Kidney (tissue), 22 donors: ENCODE measurements at places on chromosomes 11 and 22.
A peak's percentile ranks its signal among the peaks of the same experiment; 100 is the strongest.

GRCh38 chr11:119115484-119116234 is 5.7 kb upstream of the HINFP start:
- peak; percentile 81 for DNase-seq

DNA sequence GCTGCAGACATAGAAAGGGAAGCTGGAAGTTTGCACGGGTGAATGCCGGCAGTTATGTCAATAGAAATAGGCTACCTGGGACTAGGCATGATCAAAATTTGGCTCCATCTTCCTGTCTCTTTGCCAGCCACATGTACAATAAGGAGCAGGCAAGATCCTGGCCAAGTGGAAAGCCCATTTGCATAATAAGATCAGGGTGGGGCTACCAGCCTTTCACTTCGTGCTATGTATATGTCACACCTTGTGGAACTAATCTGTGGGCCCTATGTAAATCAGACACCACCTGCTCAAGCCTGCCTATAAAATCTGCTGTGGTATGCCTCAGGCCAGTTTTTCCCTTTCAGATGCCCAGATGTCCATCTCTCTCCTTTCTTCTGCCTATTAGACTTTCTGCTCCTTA is 79.3 kb upstream of the DRD2 start:
- no peak for DNase-seq

DNA sequence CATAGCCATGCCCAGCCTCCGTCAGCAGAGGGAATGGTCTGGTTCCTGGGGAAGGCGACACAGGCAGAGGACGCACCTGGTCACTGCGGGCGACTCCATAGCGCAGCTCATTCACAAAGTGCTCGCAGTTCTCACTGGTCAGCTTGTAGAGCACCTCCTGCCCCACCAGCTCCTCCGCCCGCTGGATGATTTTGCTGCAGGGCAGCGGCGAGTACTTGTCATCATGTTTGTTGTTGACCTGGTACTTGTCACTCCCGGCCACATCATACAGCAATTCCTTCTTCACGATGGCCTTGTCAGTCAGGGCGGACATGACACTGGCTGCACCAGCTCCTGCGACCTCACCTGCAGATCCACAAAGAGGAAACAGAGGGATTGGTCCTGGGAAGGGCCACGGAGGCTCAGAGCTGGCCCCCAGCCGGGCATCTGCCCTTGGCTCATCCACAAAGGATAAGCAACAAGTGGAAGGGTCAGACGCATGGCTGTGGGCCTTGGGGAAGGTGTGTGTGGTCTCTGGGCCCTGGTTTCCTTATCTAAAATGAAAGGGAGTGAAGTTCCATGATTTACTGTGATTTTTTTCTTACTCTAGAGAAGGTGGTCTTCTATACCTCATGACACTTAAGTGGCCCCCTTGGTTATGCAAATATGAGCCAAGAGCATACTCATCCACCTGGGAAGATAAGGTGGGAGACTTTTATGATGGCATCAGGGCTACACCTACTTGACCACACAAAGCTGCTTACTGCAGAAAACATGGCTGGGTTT is 24.0 kb downstream of the PLAAT3 start:
- DNase-seq, result no peak

GRCh38 chr11:46330563-46331281 is 16.5 kb upstream of the DGKZ start:
- peak; percentile 71 for DNase-seq

DNA sequence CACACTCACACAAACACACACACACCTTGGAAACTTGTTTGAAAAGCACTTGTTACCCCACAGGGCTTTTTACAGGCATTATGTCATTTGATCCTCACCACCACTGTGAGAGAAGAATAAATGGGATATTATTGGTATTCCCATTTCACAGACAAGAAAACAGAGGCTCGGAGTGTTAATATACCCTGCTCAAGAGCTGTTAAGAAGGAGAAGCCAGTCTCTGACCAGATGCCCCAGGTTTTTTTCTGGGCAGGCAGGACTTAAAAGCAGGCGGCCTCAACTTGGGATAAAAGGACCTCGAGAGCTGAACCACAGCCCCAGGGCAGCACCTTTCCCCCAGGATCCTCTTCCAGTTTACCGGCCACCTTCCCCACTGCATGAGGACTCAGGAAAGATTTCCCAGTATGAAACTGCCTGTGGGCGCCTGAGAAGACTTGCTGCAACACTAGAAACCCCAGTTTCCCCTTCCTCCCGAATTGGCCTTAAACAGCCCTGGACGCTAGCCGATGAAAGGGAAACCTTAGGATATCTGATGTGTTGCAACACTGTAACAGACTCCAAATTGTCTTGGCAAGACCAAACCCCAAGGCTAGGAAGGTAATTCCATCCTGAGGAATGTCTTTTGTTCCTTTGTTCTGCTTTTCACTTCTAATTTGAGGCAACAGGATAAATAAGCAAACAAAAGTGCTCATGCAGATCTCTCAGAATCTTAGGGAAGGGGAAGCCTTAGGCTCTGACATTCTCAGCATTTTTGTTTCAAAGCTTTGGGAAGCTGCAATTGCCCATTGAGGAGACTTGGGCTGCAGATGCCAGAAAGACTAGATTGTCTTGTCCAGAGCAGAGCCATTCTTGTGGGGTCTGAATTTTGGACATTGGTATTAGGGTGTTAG is 173.5 kb downstream of the TRIM29 start:
- DNase-seq, result peak; percentile 18

GRCh38 chr11:61628662-61628970 is 47.7 kb upstream of the SYT7 start:
- no peak for DNase-seq

DNA sequence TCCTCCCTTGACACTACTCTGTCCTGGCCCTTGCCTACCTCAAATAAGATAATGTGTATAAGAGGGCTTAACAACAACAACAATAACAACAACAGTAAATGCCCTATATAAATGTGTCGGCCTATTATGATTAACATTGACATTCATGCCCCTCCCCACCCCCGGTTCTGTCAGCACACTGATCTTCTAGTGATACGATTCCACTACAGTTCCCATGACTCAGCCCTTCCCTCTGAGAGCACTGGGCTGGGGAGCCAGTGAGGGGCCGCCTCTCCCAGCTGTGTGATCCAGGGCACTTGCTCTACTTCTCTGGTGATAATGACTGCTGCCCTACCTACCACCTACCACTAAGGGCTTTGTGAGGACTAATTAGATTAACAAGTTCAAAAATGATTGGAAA is 92.2 kb upstream of the PHOX2A start:
- DNase-seq, result no peak

DNA sequence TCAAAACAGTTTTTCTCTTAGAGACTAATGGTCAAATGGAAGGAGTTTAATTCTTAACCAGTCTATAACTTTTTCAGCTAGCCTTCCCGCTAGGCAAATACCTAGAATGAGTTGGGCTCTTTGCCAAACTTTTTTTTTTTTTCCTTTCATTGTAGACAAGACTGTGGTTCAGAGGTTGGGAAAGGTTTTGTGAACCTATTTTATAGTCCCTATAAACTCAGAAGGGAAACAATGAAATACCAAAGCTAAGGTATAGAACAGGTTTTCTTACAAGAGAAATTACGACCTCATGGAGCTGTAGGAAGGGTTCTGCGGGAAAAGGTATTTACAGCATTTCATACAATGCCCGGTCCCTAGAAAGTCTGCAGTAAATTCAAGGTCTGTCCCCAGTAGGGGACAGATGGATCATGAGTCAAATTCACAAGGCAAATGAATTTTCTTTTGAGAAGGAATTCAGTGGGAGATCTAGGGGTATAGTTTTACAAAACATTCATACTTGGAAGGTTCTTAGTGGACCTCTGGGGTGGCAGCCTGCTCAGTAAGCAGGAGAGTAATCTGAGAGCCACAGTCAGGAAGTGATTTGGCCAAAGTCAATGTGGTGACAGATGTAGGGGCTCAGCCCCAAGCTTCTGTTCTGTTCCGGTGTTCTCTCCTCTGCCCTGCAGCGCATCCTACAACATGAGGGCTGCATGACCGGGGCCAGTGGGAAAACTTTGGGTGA is 146.8 kb downstream of the DBX1 start:
- DNase-seq, result peak; percentile 64

DNA sequence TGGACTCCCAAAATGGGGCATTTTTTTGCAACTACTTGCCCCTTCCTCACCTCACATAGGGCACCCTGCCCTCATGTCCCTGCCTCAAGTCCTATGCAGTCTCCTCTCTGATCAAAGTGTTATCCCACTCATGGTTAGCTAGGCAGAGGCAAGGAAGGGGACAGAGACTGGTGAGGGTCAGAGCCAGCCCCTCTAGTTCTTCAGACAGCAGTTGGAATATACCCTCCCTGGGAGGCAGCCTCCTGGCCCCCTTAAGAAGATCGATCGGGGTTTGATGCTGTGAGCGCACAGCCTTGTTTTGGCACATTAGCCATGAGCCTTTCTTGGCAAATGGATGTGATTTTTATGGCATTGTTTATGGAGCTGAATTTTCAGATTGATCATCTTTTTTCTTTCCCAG is 436.9 kb downstream of the BUD13 start:
- no peak for DNase-seq

DNA sequence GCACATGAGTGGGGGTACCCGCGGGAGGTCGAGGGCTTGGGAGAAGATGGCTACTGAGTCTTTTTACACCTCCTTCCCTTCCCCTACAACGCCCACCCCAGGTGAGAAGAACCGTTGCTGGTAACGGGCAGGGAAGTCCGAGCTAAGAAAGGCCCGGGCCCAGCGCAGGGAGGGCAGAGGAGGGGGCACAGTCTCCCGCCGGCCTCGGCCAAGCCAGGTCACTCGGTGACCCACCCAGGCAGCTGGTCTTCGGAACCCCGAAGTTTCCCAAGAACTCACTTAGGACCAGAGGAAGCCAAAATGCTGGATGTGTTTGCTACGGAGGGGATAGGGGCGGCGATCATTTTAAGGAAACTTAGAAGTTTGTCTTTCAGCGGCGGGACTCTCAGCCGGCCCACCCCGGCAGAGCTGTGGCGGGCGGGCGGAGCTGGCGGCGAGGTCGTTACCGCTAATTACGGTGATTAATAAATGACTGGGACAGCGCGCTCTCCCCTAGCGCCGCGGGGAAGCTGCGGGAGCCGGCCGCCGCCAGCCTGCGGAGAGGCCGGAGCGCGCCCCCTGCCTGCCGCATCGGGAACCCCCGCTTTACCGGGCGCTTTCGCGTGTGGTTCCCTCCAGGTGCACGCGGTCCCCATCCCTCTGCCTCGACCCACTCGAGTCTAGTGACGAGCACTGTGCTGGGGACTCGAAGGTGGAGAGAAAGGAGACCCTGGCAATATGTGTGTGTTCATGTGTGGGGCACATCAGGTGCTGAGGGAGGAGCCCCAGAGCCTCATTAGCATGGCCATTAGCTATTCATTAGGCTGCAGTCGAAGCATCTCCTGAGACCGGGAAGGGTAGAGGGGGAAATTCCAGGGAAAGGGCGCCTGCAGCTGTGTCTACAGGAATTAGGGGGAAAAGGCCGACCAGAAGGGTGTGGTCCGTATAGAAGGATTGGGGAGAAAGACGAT is 945 bp downstream of the ROBO3 start:
- DNase-seq, result peak; percentile 44

GRCh38 chr22:37534445-37534844 is 15.2 kb upstream of the CARD10 start:
- no peak for DNase-seq

DNA sequence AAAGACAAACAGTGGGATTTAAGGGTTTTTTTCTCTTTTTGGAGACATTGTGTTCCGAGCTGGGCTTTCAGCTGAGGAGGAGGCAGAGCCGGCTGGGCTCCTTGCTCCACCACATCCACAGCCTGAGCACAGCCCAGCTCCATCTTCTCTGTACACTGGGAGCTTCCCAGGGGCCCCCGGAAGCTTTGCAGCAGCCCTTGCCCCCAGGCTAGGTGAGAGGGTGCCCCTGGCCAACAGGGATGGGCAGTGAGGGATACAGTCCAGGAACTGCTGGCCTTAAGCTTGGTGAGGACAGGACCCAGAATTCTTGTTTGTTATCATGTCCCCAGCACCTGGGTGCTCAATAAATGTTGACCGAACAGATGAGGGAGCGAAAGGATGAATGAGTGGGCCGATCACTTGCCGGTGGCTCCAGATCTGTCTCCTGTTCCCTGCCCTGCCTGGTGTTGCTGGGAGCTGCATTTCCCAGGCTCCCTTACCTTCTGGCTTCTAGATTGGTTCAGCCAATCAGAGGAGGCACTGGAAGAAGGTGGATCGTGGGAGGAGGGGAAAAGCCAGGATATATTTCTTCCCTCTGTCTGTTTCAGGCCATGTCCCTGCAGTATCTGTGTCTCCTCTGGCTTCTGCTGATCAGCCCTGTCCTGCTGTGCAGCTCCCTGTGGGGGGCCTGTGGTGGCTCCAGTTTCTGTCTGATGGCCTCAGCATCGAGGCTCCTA is 26.5 kb upstream of the NECTIN1 start:
- no peak for DNase-seq

GRCh38 chr22:30326706-30327362 is at the start of gene TBC1D10A:
Gene TBC1D10A (minus strand): TSS chr22:30326941. CDS start chr22:30326881, 60 bp downstream.
- peak; percentile 97 for DNase-seq

DNA sequence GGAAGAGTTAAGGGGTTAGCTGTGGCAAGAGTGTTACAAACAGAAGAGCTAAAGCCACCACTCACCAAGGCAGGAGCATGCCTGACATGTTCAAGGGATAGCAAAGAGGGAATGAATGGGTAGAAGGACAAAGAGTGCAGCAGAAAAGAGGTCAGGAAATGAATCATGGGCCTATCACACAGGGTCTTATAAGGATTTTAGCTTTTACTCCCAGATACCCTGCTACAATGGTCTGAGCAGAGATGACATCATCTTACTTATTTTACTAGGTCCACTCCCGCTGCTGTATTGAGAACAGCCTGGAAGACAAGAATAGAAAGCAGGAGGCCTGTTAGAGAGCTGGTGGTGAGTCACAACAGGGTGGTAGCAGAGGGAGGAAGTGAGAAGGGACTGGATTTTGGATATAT is 9.8 kb downstream of the TRAF6 start:
- DNase-seq, result no peak

- DNase-seq, result no peak
These were observed 47.5 kb downstream of the FAM181B start for GRCh38 chr11:82686211-82686610.

DNA sequence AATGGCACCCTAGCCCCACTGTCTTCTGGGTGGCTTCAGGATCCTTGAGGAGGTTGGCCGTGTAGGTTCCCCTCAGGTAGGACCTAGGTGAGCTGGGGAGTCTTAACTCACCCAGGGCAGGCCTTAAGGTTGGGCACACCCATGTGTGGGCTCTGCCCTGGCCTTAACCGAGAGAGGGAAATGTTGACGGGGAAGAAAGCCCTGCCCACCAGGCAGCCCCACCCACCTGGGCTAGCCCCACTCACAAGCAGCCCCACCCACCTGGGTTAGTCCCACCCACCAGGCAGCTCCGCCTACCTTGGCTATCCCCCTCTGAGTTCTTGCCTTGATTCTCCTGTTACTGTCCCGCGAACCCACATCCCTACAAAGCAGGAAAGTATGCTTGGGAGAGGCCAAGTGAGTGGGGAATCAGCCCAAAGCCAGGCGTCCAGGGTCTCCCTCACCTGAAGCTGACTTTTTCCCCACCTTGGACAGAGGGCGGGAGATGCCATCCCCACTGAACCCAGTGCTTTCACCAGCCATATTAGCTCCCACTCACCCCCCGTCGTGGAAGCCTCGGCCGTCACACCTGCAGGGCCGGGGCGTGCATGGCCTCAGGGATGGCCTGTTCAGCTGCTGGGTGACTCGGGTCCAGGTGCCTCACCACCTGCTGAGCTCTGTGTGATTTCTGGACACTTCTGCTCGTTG is at the start of gene MYEOV:
TSS of gene MYEOV (plus strand) at position 337 of the 687 bp plus-strand sequence. CDS start 1,200 bp downstream, outside the sequence.
- peak; percentile 69 for DNase-seq
